ENCODE measurements at places on chromosomes 1 and 21. TPM values are rescaled to one million over a fixed set of nuclear protein-coding genes. Genes with fewer than 3 reads are reported as not detected.

DNA sequence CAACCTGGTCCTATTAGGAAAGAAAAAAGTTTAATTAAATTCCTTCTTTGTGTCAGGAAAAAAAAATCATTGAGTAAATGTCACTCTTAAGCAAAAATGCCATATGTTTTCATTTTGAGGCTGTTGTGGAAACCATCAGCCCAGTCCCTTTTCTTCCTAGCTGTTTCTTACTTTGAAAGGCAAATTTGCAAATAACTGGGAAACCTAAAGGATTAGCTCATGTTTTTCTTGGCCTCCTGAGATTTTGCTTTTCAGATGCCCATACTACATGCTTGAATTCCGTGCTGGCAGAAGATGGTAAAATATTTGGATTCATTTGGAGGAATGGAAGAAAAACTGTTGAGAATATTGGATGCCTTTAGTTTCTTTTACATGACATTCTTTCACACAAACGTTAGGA is 182.1 kb upstream of the ADAMTS5 start:
- H3K36me3 ChIP-seq, result no peaks in the 10 kb centered on the region
- H3K27ac ChIP-seq, result no peak overlapping the region
- no peaks in the 10 kb centered on the region for H3K27me3 ChIP-seq
- H3K4me1 ChIP-seq, result no peaks in the 10 kb centered on the region

- no peak overlapping the region for H3K27ac ChIP-seq
- no peak overlapping the region for H3K4me3 ChIP-seq
- no peaks in the 10 kb centered on the region for H3K27me3 ChIP-seq
- H3K36me3 ChIP-seq, result no peaks in the 10 kb centered on the region
Measured at GRCh38 chr1:88029142-88029541, 654.9 kb upstream of the PKN2 start.

- peak; percentile 93 for DNase-seq
Measured at GRCh38 chr1:42165511-42166210, 1.1 kb upstream of the GUCA2A start.

DNA sequence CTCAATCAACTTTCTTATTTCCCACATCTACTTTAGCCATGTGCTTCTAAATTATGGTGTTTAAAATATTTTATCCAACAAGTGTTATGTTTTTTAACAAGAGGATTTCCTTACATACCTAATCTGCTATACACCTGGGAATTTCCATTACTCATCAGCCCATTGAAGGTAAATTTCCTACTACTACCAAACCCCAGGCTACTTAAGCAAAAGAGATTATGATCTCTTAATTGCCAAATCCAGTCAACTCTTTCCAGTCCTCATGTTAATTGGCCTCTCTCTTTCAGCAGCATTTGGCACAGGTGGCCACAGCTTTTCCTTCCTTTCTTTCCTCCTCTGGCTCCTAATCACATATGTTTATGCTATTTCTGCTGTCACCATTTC is 5.1 kb upstream of the C1orf162 start:
- H3K27me3 ChIP-seq, result no peaks in the 10 kb centered on the region
- no peaks in the 10 kb centered on the region for H3K36me3 ChIP-seq
- H3K27ac ChIP-seq, result no peak overlapping the region
- no peak for DNase-seq
- H3K4me3 ChIP-seq, result no peak overlapping the region

GRCh38 chr1:156118177-156118868 is 3.8 kb downstream of the LMNA start:
- peaks cover 12% of the 10 kb centered on the region for H3K4me1 ChIP-seq
- H3K4me3 ChIP-seq, result peak overlapping the region; percentile 98
- H3K27me3 ChIP-seq, result no peaks in the 10 kb centered on the region
- no peak for DNase-seq

DNA sequence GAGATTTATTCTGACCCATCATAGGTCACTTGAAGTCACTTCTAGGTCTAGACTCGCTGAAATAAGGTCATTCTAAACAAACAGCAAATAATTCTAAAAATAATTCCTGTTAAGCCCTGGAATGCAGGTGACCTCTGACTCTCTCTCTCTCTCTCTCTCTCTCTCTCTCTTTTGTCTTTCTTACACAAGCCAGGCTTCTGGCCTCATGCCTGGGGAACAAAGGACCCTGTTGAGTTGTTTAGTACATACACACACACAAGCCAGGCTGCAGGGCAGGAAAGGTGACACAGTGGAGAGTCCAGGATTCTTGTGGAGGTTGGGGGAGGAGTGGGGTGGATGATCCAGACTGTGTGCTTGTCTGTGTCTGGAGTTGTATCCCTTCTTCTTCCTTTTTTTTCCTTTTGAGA is 4.0 kb upstream of the MEX3A start:
- peaks cover 22% of the 10 kb centered on the region for H3K4me1 ChIP-seq
- no peak overlapping the region for H3K27ac ChIP-seq
- no peak for DNase-seq
- H3K4me3 ChIP-seq, result no peak overlapping the region
- no peaks in the 10 kb centered on the region for H3K27me3 ChIP-seq
- no peaks in the 10 kb centered on the region for H3K36me3 ChIP-seq

GRCh38 chr1:184118046-184118445 is 66.5 kb downstream of the TSEN15 start:
- H3K27me3 ChIP-seq, result no peaks in the 10 kb centered on the region
- H3K4me3 ChIP-seq, result no peak overlapping the region
- no peaks in the 10 kb centered on the region for H3K36me3 ChIP-seq
- DNase-seq, result no peak
- no peak overlapping the region for H3K27ac ChIP-seq
- H3K4me1 ChIP-seq, result no peaks in the 10 kb centered on the region

DNA sequence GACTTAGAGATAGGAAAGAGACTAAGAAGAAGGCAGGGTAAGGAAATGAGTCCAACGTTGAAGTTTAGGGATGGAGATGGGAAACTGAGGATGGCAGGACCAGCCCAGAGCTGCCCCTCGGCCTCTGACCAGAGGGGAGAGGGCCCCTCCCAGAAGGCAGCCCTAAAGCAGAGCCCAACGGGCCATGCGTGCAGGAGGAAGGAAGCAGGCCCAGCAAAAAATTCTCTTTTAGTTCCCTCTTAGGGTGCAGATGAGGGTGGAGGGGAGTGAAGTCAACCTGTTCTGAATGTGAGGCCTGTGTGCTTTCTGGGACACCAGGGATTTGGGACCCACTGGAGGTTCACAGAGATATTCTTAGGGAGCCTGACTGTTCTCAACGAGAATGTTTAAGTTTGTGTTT is 225.4 kb downstream of the RHOU start:
- no peaks in the 10 kb centered on the region for H3K27me3 ChIP-seq
- DNase-seq, result no peak
- H3K4me3 ChIP-seq, result no peak overlapping the region
- no peaks in the 10 kb centered on the region for H3K36me3 ChIP-seq
- no peak overlapping the region for H3K27ac ChIP-seq

GRCh38 chr1:45380730-45381129 is 40.5 kb upstream of the MUTYH start:
- no peaks in the 10 kb centered on the region for H3K36me3 ChIP-seq
- no peak overlapping the region for H3K4me3 ChIP-seq
- no peak for DNase-seq
- H3K4me1 ChIP-seq, result no peaks in the 10 kb centered on the region

DNA sequence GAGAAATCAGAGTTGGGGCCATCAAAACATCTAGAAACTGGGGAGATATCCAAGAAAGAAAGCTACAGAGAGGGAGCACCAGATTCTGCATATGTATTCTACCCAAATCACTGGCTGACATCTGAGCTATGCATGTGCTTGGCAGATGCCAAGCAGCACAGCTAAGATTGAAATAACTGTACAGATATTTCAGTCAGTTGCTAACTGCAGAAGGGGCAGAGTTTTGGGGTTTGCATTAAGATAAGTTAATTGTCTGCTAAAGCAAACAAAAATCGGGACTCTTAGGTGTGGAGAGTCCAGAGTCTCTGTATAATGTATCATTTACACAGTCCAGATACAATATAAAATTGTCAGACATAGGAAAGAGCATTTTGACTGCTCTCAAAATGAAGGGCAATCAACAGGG is 437.1 kb downstream of the PTBP2 start:
- DNase-seq, result no peak
- H3K27me3 ChIP-seq, result no peaks in the 10 kb centered on the region
- no peaks in the 10 kb centered on the region for H3K36me3 ChIP-seq
- H3K4me3 ChIP-seq, result no peak overlapping the region

Gene KRTAP12-2
- total RNA-seq, result not detected

Gene ZNF683
- total RNA-seq, result not detected

Gene CLCA4
- total RNA-seq, result not detected

Gene CTTNBP2NL
- 53.8 TPM for total RNA-seq

Gene KRTAP6-1
- not detected for total RNA-seq
